Aorta (tissue), 5 donors: ENCODE measurements at places on chromosomes 16 and 17. TPM values are rescaled to one million over a fixed set of nuclear protein-coding genes. Genes with fewer than 3 reads are reported as not detected.

GRCh38 chr17:57943645-57944044, 11.6 kb downstream of the CUEDC1 start:
- no peak for DNase-seq

The CLDN9 gene
- total RNA-seq: not detected

- no peak for DNase-seq
Measured at GRCh38 chr17:48515925-48516900, 14.6 kb downstream of the HOXB1 start.

The CLUH gene
- 35.1 TPM for total RNA-seq

DNA sequence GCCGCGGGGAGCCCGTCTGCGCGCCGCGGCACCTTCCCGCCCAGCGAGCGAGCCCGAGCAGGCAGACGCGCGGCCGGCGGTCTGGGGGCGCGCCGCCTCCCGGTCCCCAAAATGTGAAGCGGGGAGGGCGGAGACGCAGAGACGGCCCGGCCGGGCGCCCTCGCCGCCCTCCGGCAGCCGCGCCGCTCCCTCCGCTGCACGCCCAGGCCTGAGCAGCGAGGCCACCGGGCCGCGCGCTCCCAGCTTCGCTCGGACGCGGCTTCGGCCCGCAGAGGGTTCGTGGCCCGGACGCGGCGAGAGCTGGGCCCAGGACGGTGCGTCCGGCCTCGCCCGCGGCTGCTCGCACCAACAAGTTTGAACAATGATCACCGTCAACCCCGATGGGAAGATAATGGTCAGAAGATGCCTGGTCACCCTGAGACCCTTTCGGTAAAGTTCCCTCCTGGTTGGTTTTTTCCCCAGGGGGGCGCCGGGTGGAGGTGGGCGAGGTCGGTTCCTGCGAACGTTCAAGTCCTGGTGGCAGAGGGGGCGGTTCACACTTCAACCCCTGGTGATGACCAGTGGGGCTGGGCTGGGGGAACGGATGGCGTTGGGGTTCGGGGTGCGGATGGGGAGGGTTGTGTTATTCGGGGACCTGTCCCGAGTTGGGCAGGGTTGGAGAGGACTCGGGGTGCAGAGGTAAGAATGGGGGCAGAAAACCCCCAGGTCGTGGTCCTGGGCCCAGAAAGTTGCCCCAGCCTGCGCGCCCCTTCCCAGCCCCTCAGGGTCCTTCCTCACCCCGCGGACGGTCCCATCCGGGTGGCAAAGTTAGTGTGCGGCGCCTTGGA, 678 bp downstream of the MGAT5B start:
- no peak for DNase-seq

DNA sequence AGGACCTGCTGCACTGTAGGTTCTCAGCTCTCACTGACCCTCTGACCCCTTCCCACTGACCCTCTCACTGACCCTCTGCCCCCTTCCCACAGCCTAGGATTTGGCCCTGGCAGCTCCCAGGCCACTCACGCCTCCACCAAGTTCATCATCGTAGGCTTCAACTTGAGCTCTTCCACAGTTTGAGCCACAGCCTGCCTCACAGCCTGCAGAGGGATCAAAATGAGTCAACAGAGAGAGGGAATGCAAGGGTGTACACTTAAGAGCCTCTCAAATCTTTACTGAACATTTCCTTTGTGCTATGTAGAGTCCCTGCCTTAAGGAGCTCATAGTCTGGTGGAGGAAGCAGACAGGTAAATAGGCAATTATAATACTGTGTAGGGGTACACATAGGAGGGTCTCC, 12.1 kb downstream of the HEATR9 start:
- DNase-seq: no peak
